Stimulated activated CD4-positive, alpha-beta T cell treated with anti-CD3 and anti-CD28 coated beads, Interleukin-1b, Interleukin-23, amount 100 ng/mL, for 48 hours (primary cell): ENCODE measurements at places on chromosomes 12 and 14.

DNA sequence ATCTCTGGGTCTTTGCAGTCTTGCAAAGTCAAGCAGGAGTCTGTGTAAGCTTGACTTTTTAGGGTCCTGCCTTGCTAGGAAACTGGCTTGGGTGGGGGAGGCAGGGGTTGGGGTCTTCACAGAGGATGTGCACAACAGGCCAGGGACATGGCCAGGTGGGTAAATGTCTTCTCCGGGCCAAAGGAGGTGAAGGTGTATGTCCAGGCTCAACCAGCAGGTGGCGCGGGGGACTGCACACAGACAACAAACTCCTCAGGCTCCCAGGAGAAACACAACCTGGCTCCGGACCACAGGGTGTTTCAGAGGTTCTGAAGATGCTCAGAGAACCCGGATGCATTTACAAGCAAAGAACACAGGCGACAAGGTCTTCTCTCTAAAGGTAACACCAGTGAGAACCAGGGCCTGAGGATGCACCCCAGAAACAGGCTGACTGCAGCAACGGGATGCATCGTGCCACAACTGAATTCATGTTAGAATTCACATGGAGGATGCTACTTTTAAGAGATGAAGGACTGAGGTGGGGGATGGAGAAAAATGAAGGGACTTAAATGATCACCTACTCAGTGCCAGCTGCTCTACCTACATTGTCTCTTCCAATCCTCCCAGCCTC, 56.0 kb downstream of the PLEKHG3 start:
- peak; percentile 56 for DNase-seq

DNA sequence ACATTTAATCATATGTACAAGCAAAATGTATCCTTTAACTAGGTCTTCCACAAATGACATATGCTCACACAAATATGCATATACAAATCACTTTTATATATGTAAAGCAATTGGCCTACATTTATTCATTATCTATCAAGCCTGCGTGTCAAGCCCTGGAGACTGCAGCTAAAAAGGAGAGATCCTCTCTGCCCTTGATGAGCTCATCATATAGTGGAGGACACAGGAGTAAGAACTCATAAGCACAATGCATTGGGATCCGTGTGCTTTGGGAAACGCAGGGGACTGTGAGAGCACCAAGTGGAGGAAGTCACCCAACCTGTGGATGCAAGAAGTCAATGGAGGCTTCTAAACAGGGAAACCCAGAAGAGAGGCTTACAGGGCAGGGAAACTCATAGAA, 735.7 kb downstream of the BCL11B start:
- DNase-seq, result no peak

DNA sequence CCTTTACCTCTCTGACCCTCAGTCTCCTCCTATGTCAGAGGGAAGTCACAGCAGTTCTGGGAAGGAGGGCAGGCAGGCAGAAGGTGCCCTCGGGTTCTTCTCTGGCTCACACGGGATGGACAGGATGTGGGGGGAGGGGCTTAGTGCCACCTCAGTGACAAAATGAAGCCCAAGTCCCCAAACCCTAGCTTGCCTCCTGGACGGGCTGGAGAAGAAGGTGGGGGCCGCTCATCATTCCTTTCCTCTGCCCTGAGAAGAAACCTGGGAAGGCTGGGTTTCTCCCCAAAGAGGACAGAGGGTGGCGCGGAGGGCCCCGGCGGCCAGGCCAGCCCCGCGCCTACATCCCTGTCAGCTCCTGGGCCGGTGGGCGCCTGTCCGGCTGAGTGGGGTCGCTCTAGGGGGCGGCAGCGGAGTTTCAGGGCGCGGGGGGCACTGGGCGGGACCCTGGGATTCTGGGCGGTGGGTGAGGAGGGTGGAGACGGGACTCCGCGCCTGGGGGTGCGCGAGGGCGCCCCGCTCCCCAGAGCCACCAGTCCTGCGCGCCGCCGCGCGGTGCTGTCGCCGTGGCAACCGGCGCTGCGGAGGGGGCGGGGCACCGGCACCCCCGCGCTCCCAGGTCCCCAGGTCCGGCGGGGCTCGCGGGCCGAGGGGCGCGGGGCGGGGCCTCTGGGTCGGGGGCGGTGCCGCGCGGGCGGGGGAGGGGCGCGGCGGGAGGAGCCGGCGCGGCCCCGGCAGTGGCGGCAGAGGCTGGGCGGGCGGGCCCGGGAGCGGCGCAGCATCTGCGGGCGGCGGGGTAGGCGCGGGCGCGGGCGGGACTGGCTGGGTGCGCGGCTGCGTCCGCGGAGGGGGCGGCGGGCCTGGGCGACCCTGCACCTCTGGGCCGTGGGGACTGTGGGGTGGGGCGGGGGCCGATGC, at the start of gene TMEM121:
TMEM121 (plus strand) TSS at position 723 of the 915 bp plus-strand sequence. CDS start 2,252 bp downstream, outside the sequence.
- peak; percentile 25 for DNase-seq

GRCh38 chr14:39015964-39016577, 87.0 kb downstream of the SEC23A start:
- DNase-seq, result no peak

- no peak for DNase-seq
Measured at GRCh38 chr12:9732921-9733461, at the start of gene CLECL1. Gene CLECL1 (minus strand): TSS chr12:9733097.

GRCh38 chr14:77284066-77284465, 13.1 kb upstream of the NGB start:
- no peak for DNase-seq

DNA sequence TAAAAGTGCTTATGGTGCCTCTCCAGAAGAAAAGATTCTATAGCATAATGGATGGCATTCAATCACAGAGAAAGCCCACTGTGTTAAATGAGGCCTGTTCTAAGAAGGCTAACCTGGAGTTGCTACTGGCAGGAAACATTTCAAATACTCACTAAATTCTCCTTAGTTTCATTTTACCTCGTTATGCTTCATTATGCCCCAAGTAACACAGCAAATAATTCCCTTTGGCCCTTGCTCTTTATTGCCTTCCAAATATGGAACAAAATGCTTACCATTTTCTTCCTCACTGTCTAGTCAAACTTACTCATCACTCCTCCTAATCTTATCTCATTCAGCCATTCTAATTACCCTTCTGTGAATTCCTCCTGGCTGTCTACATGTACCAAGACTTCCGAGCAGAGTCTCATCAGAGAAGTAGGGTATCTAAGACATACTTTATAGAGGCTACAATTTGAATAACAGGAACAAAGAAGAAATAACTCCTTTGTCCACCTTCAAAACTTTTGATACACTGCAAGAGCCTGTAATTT, 292.1 kb upstream of the CLEC14A start:
- DNase-seq, result no peak

DNA sequence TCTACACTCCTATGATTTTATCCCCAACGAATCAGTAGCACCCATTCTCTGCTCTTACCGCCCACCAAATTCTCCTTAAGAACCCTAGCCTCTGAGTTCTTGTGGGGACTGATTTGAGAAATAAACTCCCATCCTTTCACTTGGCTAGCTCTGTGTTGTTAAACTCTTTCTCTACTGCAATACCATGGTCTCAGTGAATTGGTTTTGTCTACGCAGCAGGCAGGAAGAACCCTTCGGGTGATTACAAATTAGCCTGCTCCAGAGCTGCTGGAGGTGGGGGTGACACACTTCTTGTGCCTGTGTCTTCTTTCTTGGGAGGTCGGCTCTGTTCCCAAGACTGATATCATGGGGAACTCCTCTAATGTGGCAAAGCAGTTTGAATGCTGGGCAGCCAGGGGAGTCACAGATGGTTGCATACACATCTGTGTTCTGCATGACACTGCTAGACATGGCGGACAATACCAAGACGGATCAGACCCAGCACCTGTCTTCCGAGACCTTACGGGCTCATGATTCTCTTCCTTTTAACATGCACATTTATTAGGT, 1.6 kb upstream of the C1S start:
- no peak for DNase-seq

GRCh38 chr12:108602976-108603704, 5.3 kb upstream of the TMEM119 start:
- DNase-seq, result no peak

DNA sequence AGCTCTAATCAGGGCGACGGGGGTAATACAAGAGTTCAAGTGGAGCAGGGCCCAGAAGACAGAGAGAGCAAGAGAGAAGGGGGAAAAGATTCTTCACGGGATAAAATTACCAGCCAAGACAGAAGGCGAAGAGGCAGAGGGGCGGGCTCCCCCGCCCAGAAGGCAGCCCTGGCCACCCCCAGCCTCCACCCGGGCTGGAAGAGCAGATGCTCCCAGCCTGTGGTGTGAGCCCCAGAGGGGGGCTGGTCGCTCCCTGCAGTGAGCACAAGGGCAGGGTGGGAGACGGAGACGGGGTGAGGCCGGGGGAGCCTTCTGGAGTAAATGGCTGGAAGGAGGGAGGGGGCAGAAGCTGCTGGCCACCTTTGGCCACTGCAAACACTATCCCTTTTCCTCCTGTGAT, 1035.6 kb downstream of the VRK1 start:
- no peak for DNase-seq

DNA sequence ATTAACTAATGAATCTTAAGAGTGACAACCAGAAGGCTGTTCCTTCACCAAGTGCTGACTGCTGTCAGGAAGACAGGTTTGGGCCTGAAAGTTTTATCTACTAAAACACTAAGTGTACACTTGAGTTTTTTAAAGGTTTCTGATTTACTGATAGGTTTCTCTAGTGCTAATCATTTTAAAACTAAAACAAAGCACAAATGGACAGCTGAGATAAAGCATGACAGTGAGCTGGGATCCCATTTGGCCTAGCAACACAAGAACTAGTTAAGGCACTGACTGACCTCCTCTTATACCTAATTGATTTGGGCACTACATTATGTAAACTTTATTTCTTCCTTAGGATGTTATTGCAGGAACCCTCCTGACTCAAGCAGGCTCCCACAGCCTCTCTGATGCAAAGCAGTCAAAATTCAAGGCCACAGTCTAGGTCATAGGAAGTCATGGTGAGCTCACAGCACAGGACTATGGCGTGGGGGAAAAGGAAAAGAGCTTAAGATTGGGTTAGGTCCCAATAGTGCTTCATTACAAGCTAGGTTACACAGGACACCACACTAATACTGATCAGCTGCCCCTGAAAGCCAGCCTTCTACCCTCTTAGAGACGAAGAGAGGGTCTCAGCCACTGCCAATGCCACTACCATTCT, 3.5 kb downstream of the STXBP6 start:
- no peak for DNase-seq

DNA sequence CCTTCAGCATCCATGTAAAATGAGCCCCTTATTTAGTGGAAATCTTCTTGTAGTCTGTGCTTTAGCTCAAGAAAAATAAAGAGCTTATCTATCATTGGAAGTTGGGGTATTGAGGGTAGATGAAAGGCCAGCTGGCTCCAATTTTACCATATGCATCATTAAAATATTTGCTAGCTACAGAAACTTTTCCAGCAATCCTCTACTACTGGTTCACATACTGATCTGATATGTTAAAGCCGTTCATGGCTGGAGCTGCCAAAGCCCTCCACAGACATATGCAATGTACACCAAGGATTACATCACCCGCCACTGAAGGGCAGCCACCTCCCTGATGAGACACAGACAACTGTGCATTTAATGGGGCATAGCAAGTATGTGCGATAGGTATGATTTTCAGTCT, 1205.3 kb downstream of the GALC start:
- no peak for DNase-seq

GRCh38 chr14:22537436-22538310, 51.4 kb downstream of the DAD1 start:
- DNase-seq, result no peak

DNA sequence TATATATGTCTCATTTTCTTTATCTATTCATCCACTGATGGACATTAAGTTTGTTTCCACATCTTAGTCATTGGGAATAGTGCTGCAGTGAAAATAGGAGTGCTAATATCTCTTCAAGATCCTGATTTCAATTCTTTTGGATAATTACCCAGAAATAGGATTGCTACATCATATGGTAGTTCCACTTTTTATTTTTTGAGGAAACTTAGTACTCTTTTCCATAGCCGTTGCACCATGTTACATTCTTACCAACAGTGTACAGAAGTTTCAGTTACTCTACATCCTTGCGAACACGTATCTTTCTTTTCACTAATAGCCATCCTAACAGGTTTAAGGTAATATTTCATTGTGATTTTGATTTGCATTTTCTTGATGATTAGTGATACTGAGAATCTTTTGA, 29.8 kb downstream of the TESPA1 start:
- DNase-seq, result no peak

- DNase-seq, result no peak
Measured at GRCh38 chr12:32542428-32543229, 136.5 kb upstream of the DNM1L start.

DNA sequence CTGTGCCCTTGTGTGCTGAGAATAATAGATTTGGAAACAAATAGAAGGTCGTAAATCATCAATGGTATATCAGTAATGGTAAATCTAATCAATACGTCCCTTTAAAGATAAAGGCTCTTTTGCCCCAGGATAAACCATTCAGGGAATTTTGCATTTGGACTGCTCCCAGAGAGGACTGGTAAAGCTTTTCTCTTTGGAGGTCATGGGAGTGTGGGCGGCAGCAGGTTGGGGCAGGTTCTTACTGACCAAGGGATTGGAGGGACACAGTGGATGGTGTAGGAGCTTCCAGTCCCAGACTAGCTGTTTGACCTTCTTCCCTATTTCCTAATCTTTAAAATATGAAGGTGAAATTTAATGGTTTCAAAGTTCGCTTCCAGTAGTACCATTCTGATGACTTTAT, 87.8 kb upstream of the NTF3 start:
- no peak for DNase-seq

- no peak for DNase-seq
Measured at GRCh38 chr12:72089678-72090077, 151.0 kb downstream of the TPH2 start.

- peak; percentile 33 for DNase-seq
Measured at GRCh38 chr12:52615208-52615868, 3.0 kb downstream of the KRT73 start.

DNA sequence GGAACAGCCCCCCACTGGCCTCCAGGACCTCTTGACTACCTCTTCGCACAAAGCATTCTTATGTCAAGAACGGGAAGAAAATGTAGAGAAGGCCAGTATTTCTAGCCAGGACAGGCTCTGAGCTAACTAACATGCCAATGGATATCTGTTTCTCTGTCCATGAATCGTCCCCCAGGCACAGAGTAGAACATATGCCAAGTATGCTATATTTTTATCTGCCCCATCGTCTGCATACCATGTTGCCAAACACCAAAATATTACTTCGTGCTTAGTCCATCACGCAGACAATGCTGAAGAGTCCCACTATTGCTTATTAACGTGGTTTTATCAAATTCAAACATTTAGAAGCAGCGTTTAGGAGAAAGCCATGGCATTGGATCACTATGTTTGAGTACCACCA, 151.4 kb upstream of the CPSF6 start:
- no peak for DNase-seq

DNA sequence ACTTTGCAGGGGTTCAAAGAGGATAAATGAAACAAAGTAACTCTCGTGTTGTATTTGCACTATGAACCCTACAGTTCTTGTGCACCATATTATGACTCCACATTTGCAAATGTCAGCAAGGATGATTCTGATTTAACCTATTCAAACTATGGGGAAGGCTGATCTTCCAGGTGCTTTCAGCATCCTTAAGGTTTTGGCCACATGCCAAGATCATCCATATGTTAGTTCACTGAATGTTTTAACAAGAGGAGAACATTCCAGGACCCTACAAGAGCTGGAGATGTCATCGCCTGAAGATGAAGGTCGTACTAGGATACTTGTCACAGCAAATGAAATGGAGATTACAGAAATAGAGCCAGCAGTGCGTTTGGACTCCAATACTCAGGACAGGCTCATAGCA, 114.2 kb downstream of the DHRS2 start:
- DNase-seq, result no peak

- no peak for DNase-seq
Measured at GRCh38 chr12:121217761-121218160, 7.8 kb downstream of the P2RX4 start.

GRCh38 chr14:98952593-98953350, 319.2 kb downstream of the BCL11B start:
- DNase-seq, result no peak

- no peak for DNase-seq
Measured at GRCh38 chr14:100345711-100346110, 22.6 kb downstream of the SLC25A47 start.
